ENCODE measurements at places on chromosomes 7 and 10.

GRCh38 chr7:93861325-93861949, 29.1 kb downstream of the TFPI2 start:
- DNase-seq, result no peak

- DNase-seq, result no peak
Measured at GRCh38 chr7:144830811-144831210, 5.0 kb downstream of the TPK1 start.

DNA sequence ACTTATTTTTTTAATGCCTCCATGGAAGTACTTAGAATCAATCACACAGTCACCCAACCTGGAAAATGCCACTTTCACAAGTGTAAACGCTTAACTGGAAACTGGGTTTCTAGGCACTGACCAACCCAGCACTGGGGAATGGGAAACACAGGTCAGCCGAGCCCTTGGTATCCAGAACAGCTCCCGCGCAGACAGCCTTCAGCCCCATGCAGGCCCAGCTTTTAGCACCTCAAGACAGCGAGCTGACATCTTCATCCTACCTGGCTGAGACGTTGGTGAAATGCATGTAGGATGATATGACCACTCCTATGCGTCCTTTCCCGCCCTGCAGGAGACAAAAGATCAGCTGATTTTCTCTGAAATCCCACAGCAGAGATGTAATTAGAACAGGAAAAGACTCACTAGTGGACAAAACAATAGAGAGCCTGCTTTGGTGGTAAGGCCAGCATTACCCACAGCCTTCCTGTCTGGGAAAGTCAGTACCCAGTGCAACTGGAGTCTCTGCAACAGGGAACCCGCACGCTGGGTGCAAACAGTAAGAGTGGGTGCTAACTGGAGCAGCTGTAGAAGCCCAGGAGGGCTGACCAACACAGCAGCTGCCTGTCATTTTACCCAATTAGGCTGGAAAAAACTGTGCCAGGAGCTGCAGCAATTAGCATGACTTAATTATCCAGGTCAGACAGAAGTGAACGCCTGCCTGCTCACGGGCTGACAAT, 153.7 kb downstream of the TNS3 start:
- no peak for DNase-seq

DNA sequence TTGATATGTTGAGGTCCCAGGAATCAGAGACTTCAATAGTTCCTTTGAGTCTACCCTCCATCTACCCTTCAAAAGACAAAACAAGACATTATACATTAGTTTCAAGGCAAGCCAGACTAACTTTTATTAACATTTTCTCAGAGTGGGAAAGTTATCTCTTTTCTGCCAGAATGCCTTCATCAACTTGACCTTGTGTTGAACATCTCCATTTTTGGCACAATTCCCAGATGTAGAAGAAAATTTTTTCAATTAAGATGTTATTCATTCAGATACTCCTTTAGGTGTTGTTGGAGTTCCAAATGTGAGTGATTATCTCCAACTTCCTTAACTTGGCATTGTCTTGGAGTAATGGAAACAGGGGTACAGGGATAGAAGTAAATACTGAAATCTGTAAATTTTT, 59.1 kb downstream of the NRF1 start:
- no peak for DNase-seq

GRCh38 chr10:96261930-96262329, 9.4 kb downstream of the BLNK start:
- no peak for DNase-seq

- no peak for DNase-seq
Measured at GRCh38 chr10:122018951-122019413, 30.0 kb downstream of the TACC2 start.

GRCh38 chr7:76187272-76187671, 14.4 kb upstream of the SRRM3 start:
- no peak for DNase-seq

DNA sequence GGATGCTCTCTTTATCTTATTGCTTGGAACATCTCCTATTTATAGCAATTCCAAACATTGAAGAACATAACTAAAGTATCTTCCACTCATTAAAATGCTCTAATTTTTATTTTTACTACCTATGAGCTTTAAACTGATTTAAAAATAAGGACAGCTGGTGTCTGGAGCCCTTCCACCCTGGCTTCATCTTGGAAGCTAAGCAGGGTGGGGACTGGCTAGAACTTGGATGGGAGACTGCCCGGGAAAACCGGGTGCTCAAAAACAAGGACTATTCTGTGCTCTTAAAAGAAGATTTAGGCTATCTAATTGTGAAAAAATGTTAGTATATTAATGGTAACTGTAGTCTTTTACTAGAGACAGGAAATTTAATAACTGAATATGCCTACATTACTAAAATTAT, 69.2 kb downstream of the ARMC3 start:
- DNase-seq, result no peak

GRCh38 chr7:45874408-45875131, 1.7 kb upstream of the CCDC201 start:
- DNase-seq, result no peak

GRCh38 chr7:140054751-140055150, 8.0 kb downstream of the PARP12 start:
- DNase-seq, result no peak

- no peak for DNase-seq
Measured at GRCh38 chr10:132827423-132827789, 41.5 kb upstream of the NKX6-2 start.

DNA sequence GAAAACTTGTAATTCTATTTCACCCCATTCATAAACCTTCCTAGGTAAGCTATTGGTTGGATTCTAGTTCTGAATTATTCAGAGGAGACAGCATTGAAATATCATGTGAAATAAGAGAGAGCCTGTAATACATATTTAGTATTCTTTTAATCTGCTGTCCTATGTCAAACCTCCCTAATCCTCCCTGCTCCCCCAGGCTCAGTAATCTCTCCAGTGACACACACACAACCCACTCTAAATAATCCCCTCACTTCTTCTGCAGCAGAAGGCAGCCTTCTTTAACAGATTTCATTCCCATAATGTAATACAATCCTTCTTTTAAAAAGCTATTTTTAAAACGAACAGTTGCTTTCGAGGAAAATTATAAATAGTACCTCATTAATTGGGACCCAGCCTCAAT, 639.7 kb upstream of the AUTS2 start:
- no peak for DNase-seq

DNA sequence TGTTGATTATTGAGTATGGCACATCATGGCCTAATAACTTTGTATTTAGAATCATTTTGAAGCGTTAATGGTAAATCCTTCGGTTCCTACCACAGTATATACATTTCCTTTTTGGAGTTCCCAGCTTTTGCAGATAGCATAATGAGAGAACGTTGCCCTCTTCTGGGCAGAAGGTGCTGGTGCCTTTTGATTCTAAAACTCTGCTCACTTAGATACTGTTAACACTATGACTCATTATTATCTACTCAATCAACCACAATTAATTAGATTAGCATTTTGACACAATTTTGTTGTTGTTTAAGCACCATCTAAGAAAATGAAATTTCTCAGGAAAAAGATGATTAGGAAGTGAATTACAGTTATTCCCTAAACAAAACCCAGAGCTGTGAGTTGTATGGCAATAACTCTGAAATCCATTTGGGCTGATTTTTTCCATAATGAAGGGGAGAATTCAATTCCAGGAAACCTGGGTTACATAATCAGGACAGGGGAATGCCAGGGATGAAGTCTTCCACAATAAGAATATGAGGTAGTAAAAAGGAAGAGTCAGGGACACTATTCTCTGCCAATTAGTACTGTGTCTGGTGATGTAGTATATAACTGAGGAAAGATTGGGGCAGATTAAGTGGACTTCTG, 11.5 kb upstream of the DLD start:
- DNase-seq, result peak; percentile 46

- peak; percentile 73 for DNase-seq
Measured at GRCh38 chr7:43872406-43873110, 3.2 kb upstream of the MRPS24 start.

- no peak for DNase-seq
Measured at GRCh38 chr10:119597405-119598186, 832 bp upstream of the TIAL1 start.

DNA sequence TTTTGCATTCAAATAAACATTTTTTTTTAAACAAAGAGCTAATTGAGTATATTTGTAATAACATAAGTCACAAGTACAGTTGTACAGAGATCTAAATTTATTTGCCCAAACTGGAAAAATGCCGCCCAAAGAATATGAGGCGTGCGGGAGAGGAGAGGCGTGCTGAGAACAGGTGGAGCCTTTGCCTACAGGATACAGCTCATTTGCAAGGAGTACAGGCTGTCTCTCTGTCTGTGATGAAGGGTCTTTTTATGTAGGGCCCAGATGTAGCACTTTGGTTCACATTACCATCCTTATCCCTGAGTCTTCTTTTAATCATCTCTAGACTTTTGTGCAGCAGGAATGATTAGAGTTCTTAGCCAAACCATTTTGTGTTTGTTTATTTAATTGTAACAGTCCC, 58.2 kb downstream of the POU6F2 start:
- DNase-seq, result no peak

GRCh38 chr7:24143547-24143946, 140.4 kb upstream of the NPY start:
- no peak for DNase-seq

DNA sequence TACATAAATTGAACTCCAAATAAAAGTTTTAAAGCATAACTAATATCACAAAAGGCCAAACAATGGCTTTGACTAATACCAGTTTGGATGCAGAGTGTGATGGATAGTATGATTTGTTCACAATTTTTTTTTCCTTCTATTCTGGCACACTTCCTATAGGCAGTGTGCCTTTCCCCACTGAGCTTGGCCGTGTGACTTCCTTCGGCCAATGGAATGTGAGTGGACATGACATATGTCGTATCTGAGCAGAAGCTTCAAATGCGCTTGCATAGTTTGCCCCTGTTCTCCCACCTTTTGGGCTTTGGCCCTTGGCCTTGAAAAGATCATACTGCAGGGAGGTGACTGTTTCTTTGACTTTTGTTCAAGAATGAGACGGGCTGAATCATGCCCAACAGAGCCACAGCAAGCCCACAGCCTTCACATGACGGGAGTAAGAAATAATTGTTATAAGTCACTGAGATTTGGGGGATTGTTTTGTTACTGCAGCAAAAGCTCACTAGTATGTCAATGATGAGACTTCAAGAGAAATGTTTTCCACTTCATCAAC, 279.9 kb upstream of the NEBL start:
- no peak for DNase-seq

GRCh38 chr7:149325248-149325647, 63.3 kb downstream of the ZNF783 start:
- DNase-seq, result no peak

DNA sequence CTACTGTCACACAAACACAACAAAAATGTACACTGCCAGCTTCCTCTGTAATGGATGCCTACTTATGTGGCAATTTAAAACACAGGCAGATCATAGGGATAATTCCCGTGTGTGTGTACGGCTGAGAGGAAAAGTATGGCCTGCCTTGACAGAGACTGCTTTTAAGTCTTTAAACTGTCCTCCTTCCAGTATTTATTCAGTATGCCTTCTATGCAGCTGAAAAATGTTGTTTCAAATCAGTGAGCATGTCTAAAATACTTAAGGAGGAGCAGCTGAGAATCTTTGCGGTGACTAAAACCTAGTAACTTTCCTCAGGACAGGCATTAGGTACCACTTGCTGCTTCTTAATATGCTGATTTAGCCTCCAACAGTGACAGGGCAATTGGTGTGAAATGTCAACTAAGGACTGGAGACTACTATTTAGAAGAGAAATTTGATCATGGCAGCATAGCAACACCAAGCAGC, 126.3 kb downstream of the CACNA2D1 start:
- no peak for DNase-seq

- peak; percentile 32 for DNase-seq
Measured at GRCh38 chr10:110803830-110804338, 67.8 kb upstream of the PDCD4 start.

DNA sequence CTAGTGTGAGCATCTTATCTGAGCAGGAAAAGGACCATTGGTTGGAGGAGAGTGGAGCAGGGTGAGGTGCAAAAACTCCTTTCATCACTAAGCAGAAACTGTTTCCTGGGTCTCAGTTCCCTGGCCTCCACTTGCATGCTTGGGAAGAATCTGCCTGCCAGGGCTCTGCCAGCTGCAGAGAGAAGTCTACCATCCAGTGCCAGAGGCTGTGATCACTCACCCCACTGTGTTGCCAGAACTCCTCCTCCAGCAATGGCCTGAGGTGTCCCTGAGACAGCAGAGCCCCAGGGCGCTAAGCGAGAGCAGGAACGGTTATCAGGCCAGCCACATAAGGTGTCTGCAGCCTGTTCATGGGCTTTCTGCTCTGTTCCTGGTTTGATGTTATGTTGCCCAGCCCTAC, 991.4 kb downstream of the CCSER2 start:
- no peak for DNase-seq

GRCh38 chr10:89554433-89554832, 19.0 kb upstream of the SLC16A12 start:
- DNase-seq, result no peak

- DNase-seq, result no peak
Measured at GRCh38 chr10:84921701-84922100, 593.3 kb downstream of the CCSER2 start.

GRCh38 chr7:76282344-76283253, 19.9 kb upstream of the HSPB1 start:
- no peak for DNase-seq

DNA sequence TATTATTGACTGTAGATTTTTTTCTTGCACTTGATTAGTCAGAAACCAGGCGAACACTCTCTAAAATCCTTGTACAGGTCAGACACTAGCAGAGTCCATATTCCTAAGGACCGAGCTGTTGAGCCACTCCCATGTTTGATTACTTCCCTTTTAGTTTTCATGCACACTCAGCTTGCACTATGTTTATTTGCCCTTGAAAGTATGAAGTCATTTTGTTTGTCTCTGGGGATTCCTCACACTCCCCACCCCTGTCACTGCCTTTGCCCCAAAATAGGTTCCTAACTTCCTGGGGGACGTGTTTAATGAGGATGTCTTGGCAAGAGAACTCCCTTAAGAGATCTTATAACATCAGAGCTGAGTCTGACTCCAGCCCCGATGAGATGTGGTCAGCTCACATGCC, 182.1 kb downstream of the EVX1 start:
- DNase-seq, result no peak

GRCh38 chr10:34360984-34361383, 454.1 kb downstream of the PARD3 start:
- DNase-seq, result no peak

GRCh38 chr7:19381321-19381720, 236.1 kb upstream of the FERD3L start:
- DNase-seq, result no peak

GRCh38 chr7:134941185-134941900, 45.0 kb upstream of the AGBL3 start:
- no peak for DNase-seq

- DNase-seq, result no peak
Measured at GRCh38 chr7:36710186-36710791, 14.0 kb downstream of the AOAH start.

GRCh38 chr7:127833641-127834040, 181.6 kb downstream of the SND1 start:
- no peak for DNase-seq

All from fibroblast of the conjunctiva (primary cell).